Activated T-cell treated with anti-CD3 and anti-CD28 coated beads, Interleukin-2, amount 50 U/mL, for 72 hours (primary cell): ENCODE measurements at places on chromosomes 7 and 10.

- no peak for DNase-seq
These were observed 180.9 kb downstream of the IPMK start for GRCh38 chr10:58086763-58087150.

- DNase-seq, result no peak
These were observed 1111.0 kb downstream of the XPNPEP1 start for GRCh38 chr10:108812296-108812695.

GRCh38 chr7:121042195-121042594 lies 53.7 kb downstream of the CPED1 start:
- no peak for DNase-seq

GRCh38 chr7:52958621-52959140 lies 76.8 kb upstream of the POM121L12 start:
- no peak for DNase-seq

- DNase-seq, result no peak
These were observed 195.0 kb downstream of the HGF start for GRCh38 chr7:81574723-81575326.

GRCh38 chr10:1130226-1130625 lies 74.0 kb downstream of the WDR37 start:
- DNase-seq, result no peak

DNA sequence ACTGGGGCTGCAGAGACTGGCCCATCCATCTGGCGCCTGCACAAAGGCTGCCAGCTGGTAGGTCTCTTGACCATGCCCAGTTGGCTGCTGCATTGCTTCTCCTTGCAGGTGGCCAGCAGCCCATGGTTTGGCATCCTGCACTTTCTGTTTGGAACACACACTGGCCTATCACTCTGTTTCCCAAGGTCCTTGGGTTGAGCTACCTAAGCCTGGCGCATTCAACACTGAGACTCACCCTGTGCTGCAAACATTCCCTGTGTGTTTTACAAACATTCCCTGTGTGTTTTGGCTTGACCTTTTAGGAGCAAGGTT lies 55.5 kb downstream of the TACR2 start:
- DNase-seq, result no peak

DNA sequence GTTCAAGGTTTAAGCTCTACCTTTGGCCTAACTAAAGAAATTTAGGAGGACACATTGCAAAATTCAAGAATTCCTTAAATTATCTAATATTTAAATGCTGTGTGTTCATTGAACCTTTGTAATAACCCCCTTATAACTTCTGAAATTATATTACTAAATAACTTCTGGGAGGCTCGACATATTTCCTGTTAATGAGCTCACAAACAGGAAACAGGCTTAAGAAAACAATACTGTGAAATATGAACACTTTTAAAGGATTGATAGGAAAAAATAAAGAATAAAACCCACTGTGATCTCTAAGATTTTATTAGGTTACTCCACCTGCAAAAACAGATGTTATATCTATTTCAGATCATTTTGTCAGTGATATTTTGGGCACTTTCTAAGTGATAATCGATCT lies 74.1 kb downstream of the FOXP2 start:
- DNase-seq, result no peak

DNA sequence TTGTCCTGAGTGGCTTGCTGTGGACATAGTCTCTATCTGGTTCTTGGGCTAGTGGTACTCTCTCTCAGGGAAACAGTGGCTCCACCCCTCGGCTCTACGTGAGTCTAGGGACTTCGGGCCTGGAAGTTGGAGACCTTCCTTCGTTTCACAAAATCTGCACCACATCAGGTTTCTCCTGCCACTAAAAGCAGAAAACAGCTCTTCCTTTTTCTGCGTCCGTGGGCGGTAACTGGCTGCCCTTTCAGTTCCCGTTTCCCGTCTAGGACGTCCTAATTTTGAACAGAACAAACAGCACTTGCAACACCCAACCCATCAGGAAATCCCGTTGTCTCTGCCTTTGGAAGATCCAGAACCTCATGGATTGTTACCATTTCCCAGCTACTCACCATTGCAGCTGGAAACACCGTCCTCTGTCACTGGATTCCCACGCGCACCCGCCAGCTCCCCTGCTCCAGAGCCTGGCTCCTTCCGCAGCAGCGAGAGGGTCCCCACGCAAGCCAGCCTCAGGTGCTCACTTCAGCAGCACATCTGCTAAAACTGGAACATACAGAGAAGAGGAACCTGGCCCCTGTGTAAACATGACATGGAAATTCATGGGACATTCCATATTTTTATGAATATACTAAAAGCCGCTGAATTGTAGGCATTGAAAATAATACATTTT lies 311.4 kb upstream of the AKR1E2 start:
- DNase-seq, result no peak

DNA sequence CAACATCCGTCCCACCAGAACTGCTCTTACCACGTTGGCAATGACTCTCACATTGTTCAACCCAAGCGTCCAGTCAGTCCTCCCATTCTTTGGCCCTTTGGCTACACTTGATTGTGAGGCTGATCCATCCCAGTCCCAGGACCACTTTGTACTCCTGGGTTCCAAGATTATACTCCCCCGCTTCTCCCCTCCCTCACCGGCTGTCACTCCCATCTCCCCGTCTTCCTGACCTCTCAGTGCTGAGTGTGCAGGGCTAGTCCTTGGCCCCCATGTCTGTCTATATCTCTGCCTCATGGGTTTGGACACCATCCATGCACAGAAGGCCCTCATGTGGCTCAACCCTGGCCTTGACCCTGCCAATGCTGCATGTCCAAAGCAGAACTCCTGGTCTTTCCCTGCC lies 12.5 kb downstream of the ARHGAP22 start:
- DNase-seq, result no peak

DNA sequence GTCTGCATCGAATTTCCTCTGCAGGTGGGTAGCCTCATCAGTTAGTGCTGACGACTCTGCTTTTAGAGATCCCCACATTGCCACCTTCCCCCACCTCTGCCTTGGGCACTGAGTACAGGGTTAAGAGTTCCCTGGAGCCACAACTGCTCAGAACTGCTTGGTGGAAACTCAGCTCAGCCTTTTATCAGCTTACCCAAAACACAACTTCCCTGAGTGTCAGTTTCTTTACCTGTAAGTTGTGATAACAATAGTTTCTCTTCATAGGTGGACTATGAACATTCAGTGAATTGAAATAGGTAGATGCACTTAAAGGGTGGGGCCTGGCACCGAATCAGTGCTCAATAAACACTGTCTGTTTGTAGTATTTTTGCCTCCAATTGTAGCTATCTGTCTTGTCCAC lies 11.3 kb downstream of the ASB13 start:
- no peak for DNase-seq

- DNase-seq, result no peak
These were observed 70.4 kb downstream of the FAM185A start for GRCh38 chr7:102819151-102819550.

DNA sequence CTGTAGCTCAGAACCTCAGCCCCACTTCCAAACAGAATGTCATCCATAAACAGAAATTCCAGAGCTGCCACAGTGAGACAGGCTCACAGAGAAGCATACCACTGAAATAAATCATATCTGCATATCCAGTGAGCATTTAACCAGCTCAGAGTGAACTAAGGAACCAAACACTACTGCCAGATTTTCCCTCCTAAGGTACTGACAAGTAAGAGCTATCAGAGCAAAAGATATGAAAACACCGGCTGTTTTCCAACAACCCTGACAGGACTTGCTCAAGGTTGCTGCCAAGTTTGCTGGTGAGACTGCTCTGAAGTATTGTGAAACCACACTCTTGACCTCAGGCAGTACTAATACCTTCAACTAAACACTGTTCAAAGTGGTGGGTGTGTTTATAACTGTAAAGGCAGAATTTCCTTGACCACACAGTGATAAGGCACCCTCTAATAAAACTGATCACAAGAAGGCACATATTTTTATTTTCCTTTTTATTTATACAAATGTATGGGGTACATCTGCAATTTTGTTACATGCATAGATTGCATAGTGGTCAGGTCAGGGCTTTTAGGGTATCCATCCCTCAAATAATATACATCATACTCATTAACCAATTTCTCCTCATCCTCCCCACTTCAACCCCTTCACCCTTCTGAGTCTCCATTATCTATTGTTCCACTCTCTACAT lies 18.3 kb downstream of the SGMS1 start:
- DNase-seq, result no peak

- DNase-seq, result no peak
These were observed 396 bp downstream of the GRM8 start for GRCh38 chr7:127252377-127252713.

DNA sequence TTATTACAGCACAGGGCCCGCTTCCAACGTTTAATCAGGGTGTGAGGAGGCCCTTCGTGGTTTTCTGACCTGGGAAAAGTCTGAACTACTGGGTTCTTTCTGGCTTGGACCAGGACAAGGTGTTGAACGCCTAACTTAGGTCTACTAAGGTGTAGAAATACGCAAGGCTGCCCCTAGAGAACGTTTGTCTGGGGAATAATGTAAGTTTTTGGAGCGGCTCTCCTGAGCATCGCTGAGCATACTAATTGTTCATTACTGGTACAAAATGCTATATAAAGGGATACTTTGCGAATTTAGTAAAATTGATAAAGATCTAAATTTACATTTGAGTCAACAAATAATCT lies 32.4 kb upstream of the TOMM7 start:
- no peak for DNase-seq

GRCh38 chr7:24284699-24285506 lies 913 bp downstream of the NPY start:
- peak; percentile 8 for DNase-seq

DNA sequence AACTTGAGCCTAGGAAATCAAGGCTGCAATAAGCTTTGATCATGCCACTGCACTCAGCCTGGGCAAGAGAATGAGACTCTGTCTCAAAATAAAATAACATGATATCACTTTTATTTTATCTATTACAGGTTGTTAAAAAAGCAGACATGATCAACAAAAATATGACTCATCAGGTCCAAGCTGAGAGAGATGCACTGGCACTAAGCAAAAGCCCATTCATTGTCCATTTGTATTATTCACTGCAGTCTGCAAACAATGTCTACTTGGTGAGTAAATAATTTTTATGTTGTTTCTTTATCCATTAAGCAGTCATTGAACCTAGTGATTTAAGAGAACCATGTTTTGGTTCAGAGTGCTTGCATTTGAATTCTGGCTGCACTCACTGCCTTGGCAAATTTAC lies 3.3 kb downstream of the MASTL start:
- no peak for DNase-seq

DNA sequence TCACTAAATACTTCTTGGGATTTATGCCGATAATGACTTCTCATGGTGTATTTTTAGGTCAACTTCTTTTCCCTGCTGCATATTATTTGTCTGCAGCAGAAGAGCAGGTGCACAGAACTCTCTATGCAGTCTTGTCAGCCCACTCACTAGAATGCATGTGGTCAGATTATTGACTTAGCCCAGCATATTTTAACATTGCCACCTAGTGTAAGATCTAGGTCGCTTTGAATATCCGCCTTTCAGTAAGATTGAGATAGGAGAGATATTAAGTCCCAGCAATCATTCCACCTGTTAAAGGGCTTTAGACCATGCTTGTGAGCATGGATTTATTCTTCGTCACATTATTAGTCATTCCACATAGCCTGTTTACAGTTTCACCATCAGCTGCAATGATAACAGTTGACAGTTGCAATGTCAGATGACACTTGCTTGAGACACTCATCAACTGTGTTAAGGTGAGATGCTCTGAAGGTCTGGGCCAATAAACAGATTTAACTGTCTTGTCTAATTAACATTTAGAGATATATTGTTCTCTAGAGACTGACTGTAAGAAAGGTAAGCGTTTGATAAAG lies 491.7 kb downstream of the ARL4A start:
- no peak for DNase-seq

DNA sequence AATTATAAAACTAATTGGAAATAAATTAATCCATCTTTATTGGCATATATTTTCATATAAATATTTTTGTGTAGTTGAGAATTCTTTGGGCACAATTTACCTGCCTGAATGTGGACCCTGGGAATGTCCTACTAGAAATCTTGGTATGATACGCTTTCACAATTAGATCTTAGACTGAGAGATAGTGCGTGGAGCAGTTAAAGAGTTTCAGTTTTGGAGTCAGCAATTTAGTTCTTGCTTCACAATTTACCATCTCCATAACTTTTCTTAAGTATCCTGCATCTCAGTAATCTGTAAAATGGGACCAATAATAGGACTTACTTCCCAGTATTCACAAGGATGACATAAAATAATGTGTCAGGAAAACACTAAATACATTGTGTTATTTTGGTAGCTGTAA lies 2.0 kb downstream of the MTPN start:
- DNase-seq, result no peak
